Activated CD4-positive, alpha-beta memory T cell treated with anti-CD3 and anti-CD28 coated beads for 36 hours (primary cell): ENCODE measurements at places on chromosomes 11 and 22. TPM values are rescaled to one million over a fixed set of nuclear protein-coding genes. Genes with fewer than 3 reads are reported as not detected.

DNA sequence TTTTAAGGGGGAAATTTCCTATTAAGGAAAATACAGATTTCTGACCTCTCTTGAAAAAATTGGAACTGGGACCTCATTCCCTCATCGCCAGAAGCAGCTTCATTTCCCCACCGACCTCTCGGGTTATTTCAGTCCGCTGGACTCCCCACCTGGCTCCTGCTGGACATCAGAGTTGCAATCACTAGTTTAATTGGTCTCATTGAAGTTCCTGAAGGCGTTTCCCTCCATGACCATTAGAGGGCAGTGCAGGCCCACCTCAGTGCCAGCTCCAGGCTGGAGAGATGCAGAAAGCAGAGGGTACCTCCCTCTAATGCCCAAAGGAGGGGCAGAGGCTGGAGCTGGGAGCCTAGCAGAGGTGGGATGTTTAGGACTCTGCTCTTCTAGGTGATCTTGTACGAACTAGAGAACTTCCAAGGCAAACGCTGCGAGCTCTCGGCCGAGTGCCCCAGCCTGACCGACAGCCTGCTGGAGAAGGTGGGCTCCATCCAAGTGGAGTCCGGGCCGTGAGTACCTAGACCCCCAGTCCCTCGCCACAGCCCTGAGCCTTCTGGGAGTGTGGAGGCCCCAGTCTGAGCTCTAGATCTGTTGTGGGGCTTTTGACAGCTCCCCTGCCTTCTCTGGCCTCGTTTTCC lies 2.7 kb downstream of the CRYBB3 start:
- peak; percentile 66 for DNase-seq
- H3K27ac ChIP-seq = no peak overlapping the region
- H3K27me3 ChIP-seq = no peaks in the 10 kb centered on the region
- no peak overlapping the region for H3K4me3 ChIP-seq

DNA sequence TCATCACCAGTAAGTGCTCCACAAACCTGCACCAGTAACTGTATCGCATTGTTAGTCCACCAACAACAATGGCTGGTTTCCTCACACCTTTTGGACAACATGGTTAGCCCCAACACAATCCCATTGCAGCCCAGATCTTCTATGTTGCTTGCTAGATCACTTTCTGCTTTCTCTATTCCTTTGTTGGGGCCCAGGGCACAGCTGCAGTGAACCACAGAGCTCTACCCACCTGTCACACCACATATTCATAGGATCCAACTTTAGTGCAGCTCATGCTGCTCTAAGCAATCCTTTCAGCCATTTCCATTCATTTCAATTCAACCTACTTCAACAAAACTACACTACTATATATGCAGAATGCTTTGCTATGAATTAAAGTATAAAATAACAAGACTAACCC lies 364.3 kb downstream of the DCDC1 start:
- no peak overlapping the region for H3K27ac ChIP-seq
- H3K36me3 ChIP-seq = no peaks in the 10 kb centered on the region

DNA sequence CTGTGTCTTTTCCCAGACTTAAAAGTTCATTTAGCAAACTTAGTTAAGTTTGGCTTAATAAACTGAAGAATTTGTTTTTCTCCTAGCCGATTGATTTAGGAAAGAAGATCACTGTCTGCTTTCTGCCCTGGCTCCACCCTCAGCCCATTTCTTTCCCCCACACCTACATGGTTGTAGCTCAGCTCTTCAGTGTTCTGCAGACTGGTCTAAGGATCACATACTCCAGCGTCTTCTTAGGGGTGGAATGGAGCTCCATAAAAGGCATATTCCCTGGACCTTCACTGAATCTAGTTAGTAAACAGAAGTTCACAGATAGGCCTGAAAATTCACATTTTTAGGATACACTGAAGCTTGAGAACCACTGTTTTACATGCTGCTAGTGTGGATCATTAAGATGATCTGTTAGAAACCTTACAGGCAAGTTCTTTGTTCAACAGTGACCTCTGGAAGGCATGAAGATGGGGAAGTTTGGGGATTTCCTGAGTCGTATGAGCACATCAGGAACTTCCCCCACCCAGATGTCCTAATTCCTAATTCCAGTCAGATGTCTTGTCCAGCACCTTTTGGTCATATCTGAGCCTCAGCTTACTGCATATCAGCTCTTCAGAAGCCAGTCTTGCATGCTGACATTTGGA lies 16.8 kb downstream of the PIWIL4 start:
- H3K4me3 ChIP-seq = no peak overlapping the region
- no peaks in the 10 kb centered on the region for H3K4me1 ChIP-seq
- H3K27me3 ChIP-seq = no peaks in the 10 kb centered on the region
- no peak overlapping the region for H3K27ac ChIP-seq

DNA sequence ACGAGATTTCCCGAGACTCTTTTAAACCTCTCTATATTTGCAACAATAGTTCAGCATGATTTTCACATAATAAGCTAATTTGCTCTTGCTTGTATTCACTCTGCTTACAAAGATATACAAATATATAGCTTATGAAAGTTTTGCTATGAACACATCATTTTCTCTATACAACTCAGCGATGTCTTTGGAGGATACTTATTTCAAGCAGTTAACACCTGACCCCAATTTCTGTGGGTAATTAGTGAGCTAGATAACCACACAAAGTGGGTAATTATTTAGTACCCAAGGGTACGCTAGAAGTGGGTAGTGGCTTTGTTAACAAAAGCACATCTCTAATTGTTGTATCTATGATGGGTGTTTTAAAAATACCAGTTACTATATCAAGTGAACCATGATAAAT lies 12.3 kb downstream of the BLID start:
- H3K27me3 ChIP-seq = peaks cover 26% of the 10 kb centered on the region
- peaks cover 11% of the 10 kb centered on the region for H3K4me1 ChIP-seq
- H3K27ac ChIP-seq = no peak overlapping the region
- no peak overlapping the region for H3K4me3 ChIP-seq
- no peaks in the 10 kb centered on the region for H3K36me3 ChIP-seq

DNA sequence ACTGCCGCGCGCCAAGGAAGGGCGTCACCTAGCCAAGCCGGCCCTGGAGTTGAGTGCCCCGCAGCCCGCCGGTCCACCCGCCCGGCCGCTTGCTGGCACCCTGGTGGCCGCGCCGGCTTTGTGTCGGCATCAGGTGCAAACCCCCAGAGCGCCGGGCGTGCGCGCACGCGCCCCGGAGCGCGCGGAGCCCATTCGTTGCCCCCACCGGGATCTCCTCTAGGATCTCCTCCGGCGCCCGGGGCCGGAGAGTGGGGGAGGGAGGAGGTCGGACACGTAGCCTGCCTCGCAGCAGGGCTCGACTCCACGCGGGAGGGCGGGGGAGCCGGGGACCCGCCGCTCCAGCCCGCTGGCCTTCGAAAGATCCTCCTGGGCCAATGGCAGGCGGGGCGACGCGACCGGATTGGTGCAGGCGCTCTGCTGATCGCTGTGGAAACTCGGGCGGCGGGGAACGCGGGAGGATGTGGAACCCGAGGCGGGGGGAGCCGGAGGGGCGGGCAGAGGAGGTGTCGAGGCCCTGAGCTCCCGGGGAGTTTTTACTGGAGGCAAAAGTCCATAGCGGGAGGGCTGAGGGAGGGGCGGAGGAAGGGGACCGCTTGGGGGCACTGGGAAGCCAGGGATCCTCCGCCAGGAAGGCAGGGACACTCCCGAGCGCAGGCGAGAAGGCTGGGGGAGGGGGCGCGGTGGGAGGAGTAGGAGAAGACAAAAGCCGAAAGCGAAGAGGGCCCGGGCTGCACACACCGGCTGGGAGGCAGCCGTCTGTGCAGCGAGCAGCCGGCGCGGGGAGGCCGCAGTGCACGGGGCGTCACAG lies at the start of gene FADS2:
Gene FADS2 (plus strand): TSS at position 730 of the 808 bp plus-strand sequence. CDS start 91 bp downstream, outside the sequence.
- H3K27ac ChIP-seq = peak within 1 kb of the TSS; percentile 52
- peaks cover 8% of the 10 kb centered on the region for H3K4me1 ChIP-seq
- peaks cover 2% of the 10 kb centered on the region for H3K36me3 ChIP-seq
- peaks cover 15% of the 10 kb centered on the region for H3K27me3 ChIP-seq
- H3K4me3 ChIP-seq = peak within 1 kb of the TSS; percentile 85
- peak; percentile 89 for DNase-seq

- no peak overlapping the region for H3K4me3 ChIP-seq
- H3K27ac ChIP-seq = peak overlapping the region; percentile 74
- peaks cover 2% of the 10 kb centered on the region for H3K36me3 ChIP-seq
- DNase-seq = no peak
- H3K4me1 ChIP-seq = peaks cover 50% of the 10 kb centered on the region
Measured at GRCh38 chr22:19892925-19893324, 38.3 kb upstream of the GNB1L start.

DNA sequence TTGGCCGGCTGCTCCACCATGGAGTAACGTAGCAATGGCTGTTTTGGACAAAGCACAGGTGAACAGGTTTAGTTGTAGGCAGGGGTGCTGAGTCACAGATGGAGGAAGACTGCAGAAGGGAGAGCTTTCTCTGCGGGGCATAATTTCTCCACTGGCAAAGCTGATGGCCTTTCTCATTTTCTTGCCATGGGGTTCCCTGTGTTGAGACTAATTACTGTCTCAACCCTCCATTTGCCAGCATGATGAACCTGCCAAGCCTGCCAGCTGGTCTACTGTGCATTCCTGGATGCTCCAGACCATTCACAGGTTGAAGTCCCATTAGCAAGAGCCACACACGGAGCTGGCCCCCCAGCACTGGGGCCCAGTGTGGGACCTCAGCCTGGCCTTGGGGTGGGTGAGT lies 202.4 kb downstream of the BARX2 start:
- no peak overlapping the region for H3K4me3 ChIP-seq
- H3K27ac ChIP-seq = no peak overlapping the region
- H3K36me3 ChIP-seq = no peaks in the 10 kb centered on the region
- no peaks in the 10 kb centered on the region for H3K4me1 ChIP-seq

- H3K4me3 ChIP-seq = no peak overlapping the region
- peaks cover 22% of the 10 kb centered on the region for H3K4me1 ChIP-seq
- H3K36me3 ChIP-seq = peaks cover 3% of the 10 kb centered on the region
- no peak for DNase-seq
- no peaks in the 10 kb centered on the region for H3K27me3 ChIP-seq
Measured at GRCh38 chr22:29954203-29954855, 71.4 kb downstream of the MTMR3 start.

Gene NAALADL1
- 15.2 TPM for total RNA-seq

Gene ZBTB16
- total RNA-seq = 7.7 TPM
